ENCODE measurements at places on chromosomes 4 and X. TPM values are rescaled to one million over a fixed set of nuclear protein-coding genes. Genes with fewer than 3 reads are reported as not detected.

- DNase-seq, result no peak
Observed at GRCh38 chrX:54470054-54470760, 25.8 kb downstream of the FGD1 start.

- DNase-seq, result no peak
Observed at GRCh38 chr4:185394568-185395237, 1.0 kb downstream of the LRP2BP start.

GRCh38 chr4:104629601-104630000 lies 134.9 kb upstream of the CXXC4 start:
- DNase-seq, result no peak

- no peak for DNase-seq
Observed at GRCh38 chr4:1723131-1723801, 1.9 kb downstream of the TACC3 start.

- no peak for DNase-seq
Observed at GRCh38 chrX:128106630-128107029, 54.4 kb upstream of the ACTRT1 start.

The UBE2D3 gene
- 316 TPM for total RNA-seq

The SASH3 gene
- total RNA-seq, result 8.4 TPM

The HTATSF1 gene
- total RNA-seq, result 47.1 TPM
